ENCODE measurements at places on chromosomes 7 and 10.
A peak's percentile ranks its signal among the peaks of the same experiment; 100 is the strongest.

GRCh38 chr7:37393476-37393875, 55.2 kb downstream of the ELMO1 start:
- no peak for DNase-seq

- DNase-seq = no peak
Measured at GRCh38 chr10:92068900-92069299, 145.3 kb downstream of the BTAF1 start.

DNA sequence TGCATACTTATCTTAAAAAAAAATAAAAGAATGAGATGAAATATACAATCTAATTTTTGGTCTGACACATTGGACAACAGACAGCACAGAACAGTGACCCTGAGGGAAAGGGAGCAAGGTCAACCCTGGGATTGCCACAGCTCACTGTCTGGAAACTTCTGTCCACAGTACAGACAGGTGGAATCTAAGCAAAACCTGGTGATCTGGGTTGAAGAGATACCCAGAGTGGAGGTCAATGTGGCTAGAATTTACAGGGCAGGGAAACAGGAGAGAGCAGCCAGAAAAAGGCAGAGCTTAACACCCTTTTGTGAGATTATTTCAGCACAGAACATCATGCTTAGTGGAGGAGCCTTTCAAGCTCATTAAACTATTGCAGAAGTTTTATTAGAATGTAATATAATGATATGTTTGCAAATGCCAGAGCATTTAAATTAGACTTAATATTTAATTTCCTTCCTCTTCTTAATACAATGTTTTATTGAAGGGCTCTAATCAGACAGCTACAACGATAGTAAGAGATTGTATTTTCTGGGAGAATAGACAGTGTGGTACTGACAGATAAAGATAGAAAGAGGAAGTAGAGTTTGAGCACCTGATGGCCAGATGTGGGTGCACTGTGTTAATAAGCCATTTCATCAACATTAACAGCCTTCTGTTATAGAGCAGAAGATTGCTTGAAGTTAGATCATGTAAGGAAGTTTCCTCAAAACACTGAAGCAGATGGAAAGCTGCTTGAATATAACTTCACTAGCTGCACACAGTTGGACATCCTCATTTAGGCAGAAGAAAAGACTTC, 309.4 kb downstream of the HGF start:
- peak; percentile 33 for DNase-seq

DNA sequence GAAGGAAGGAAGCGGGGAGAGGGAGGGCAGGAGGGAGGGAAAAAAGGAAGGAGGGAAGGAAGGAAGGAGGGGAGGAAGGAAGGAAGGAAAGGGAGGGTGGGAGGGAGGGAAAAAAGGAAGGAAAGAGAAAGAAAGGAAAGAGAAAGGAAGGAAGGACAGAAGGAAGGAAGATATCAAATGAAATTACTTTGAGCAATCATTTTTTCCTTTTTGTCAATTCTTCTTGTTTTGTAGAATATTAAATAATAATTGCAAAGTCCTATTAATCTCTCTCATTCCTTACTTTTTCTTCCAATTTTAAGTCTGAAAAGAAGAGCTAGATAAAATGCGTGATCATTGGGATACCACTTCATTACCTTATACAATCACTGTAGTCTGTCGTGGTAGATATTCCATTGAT, 117.5 kb downstream of the PLXDC2 start:
- DNase-seq = no peak

DNA sequence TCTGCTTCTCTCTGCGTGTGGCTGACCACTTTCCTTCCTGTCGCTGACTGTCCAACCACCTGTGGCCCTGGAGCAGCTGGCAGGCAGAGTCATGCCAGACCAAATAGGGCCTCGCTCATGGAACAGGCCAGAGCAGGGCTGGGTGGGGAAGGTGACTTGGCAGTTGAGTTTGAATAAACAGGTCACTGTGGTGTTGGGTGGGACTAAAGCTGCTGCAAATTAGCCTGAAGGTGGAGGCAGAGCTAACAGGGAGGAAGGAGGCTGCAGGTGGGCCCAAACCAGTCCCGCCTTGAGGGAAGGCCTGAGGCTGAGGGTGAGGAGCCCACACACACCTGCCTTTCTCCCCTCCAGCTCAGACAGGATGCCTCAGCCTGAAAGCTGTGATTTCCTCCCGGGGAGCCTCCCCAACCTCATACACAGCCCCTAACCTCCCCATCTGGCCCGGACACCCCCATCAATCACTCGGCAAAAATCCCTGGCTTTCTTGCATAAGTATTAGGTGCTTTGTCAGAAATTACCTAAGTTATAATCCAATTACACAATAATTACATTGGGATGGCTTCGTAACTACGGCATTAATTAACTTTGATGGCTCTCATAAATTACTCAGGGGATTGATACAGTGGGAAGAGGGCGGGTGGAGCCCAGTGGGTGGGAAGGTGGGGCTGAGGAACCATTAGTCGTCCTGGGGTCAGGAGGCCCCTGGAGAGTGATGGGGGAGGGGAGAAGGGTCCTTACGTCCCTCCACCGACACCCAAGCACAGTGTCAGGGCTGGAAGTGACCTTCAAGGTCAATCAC, 97.7 kb upstream of the PCBD1 start:
- DNase-seq = no peak

DNA sequence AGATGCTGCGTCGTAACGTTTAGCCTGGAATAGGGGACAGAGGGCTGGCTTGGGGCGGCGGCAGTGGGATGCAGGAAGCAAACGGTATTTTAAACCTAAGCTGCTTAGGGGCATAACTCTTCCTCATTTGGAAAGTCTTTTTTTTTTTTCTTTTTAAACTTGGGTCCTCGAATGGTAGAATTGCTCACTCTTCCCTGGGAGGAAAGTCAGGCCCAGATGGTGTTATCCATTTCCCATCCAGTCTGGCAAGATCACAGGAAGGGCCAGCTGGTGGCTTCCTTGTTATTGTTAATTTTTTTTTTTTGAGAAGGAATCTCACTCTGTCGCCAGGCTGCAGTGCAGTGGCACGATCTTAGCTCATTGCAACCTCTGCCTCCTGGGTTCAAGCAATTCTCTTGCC, 56.6 kb downstream of the TMEM209 start:
- DNase-seq = no peak

DNA sequence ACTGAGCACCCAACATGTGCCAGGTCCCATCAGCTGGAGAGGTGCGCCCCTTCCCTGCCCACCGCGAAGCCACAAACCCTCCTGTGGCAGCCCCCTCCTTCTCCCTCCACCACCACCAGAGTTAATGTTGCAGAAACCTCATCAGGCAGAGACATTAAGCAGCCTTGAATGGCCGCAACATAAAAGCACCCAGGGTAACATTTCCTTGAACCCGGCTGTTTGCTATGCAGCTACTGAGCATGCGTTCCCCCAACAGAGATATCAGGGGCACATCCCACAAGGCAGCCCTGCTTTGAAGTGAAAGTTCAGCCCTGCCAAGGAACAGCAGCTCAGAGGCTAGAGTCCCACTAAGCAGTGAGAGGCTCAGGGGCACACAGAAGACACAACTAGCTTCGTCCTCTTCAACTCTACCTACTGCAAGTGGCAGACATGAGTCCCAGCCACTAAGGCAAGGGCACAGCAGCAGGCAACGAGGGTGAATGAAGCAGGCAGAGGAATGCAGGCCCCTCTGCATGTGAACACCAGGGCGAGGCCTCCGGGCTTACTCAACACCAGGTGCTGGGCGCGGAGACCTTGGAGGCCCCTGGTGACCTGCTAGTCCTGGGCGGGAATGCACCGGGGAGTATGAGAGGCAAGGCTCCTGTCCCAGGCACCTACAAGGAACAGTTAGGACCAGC, 107.4 kb downstream of the SLIT1 start:
- DNase-seq = no peak

DNA sequence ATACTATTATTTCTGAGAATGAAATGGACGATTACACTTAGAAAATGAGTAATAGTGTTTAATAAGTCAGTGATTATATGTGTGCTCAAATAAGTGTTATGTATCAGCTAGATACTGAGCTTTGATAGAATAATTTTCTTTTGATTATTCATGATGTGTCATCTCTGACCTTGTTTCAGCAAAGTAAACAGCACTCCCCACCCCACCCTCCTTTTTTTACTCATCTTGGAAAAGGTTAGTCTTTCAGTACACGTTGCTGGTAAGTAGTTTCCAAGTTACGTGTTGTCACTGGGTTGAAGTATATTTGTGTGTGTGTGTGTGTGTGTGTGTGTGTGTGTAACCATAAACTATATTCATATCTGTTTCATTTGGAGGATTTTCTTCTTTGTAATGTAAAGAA, 84.1 kb downstream of the GNAI1 start:
- DNase-seq = no peak

GRCh38 chr7:36661135-36661840, 63.0 kb downstream of the AOAH start:
- DNase-seq = no peak

DNA sequence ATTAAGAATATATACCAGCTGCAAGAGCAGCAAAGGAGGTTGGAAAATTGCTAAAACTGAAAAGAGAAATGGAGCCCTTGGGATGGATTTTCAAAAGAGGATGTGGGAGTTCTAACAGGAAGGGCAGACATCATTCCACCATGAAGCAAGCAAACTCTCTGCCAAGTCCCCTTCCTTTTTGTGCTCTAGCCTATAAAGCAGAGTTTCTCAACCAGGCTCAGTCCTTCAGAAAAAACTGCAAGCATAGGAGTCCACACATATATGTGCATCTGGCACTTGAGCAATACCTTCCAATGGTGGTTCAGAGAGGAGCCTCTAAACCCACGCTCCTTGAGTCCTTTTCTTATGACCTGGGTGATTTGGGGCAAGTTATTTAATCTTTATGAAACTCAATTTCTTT, 98.6 kb upstream of the MKX start:
- peak; percentile 74 for DNase-seq

GRCh38 chr7:12226756-12227155, 15.7 kb downstream of the TMEM106B start:
- no peak for DNase-seq

- DNase-seq = no peak
Measured at GRCh38 chr7:28768577-28769147, 189.5 kb downstream of the TRIL start.
